ENCODE measurements at places on chromosomes 16 and 17. TPM values are rescaled to one million over a fixed set of nuclear protein-coding genes. Genes with fewer than 3 reads are reported as not detected.
A peak's percentile ranks its signal among the peaks of the same experiment; 100 is the strongest.

DNA sequence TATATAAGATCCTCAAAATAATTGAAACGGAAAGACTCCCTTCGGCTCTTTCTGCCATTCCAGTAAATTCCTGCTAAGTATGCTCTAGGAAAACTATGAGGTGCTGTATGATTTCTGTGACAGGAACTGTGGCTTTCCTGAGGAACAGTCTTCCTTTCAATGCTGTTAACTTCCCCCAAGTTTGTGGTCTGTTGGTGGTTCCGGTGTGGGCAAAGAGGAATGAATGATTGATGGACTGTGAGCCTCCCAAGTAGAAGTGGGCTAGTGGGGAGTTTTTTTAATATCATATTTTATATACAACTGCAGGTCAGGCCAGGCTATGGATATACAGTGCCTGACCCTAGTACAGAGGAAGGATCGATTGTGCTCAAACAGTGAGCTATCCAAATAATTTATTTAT, 560.7 kb upstream of the RBFOX1 start:
- no peak overlapping the region for H3K4me3 ChIP-seq
- H3K27me3 ChIP-seq: no peaks in the 10 kb centered on the region
- DNase-seq: no peak
- H3K36me3 ChIP-seq: no peaks in the 10 kb centered on the region

KRT39 gene
- total RNA-seq: not detected

DNA sequence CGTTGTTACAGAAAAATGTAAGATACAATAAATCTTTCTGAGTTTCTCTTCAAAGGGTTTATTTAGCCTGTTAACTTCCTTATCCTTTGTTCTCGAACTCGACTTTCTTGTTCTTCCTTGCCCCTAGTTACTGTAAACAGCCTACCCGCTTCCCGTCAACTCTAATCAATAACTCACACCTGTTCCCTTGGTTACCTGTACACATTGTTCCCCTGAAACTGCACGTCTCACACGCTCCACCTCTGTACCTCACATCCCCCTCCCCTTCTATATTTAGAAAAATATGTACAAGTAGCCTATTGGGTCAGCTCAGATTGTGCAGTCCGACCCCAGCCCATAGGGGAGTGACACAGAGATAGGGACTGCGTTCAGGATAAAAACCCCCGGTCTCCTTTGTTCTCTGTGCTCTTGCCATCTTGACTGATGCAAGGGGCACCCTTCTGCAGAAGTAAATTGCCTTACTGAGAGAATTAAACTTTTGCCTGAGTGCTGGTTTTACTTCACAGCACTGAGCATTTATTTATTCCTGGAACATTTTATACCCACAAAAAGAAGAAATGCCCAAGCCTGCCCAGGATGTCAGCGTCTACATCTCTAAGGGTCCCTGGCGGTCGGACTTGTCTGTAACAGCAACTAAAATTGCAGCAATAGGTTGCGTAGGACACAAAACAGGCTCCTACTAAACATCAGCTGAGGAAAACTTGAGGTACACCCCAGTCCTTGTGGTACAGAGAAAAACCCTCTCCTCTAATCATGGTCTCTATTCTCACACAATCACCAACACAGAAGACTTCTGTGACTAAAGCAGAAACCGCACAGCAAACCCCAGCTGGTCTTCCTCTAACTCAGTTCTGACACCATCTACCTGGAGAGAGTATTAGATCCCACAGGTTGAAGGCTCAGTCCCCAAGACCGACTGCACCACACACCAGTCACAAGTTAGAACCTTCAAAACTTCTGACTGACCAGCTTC, 11.3 kb downstream of the WDR45B start:
- no peak for DNase-seq
- H3K36me3 ChIP-seq: peaks cover 32% of the 10 kb centered on the region
- peak overlapping the region; percentile 11 for H3K27ac ChIP-seq
- no peak overlapping the region for H3K4me3 ChIP-seq

- peak; percentile 28 for DNase-seq
- no peak overlapping the region for H3K27ac ChIP-seq
- no peaks in the 10 kb centered on the region for H3K27me3 ChIP-seq
- no peaks in the 10 kb centered on the region for H3K36me3 ChIP-seq
- peaks cover 17% of the 10 kb centered on the region for H3K4me1 ChIP-seq
Measured at GRCh38 chr16:81071805-81072204, 5.2 kb downstream of the C16orf46 start.

GRCh38 chr17:77128896-77129567, 11.7 kb upstream of the SEC14L1 start:
- H3K4me3 ChIP-seq: no peak overlapping the region
- H3K27ac ChIP-seq: no peak overlapping the region
- DNase-seq: no peak
- no peaks in the 10 kb centered on the region for H3K36me3 ChIP-seq
- peaks cover 39% of the 10 kb centered on the region for H3K4me1 ChIP-seq
- no peaks in the 10 kb centered on the region for H3K27me3 ChIP-seq

ABCA10 gene
- 0.34 TPM for total RNA-seq

DNA sequence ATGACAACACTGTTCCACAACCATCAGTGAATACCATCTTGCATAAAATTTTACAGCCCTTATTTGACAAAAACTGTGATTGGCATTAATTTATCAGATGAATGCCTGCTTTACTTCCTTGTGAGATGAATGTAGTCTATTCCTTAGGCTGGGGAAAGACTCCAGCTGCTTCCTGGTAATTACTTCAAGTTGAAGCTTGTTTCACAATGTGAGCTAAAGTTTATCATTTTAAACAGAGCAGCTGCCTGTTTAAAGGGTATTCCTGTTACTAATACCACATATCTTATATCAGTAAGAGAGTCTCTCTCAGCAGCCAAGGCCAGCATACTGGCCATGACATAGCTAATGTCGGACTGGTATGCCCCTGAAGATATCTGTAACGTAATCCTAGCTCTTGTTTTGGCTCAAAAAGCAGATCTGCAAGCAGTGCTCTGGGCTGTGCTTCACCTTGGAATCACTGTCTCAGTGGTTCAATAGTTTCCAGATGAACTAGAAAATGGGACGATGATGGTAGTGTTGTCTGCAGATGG, 13.2 kb upstream of the ARL2BP start:
- H3K4me1 ChIP-seq: peaks cover 13% of the 10 kb centered on the region
- H3K4me3 ChIP-seq: no peak overlapping the region
- no peak overlapping the region for H3K27ac ChIP-seq
- no peak for DNase-seq
- peaks cover 22% of the 10 kb centered on the region for H3K36me3 ChIP-seq
- H3K27me3 ChIP-seq: no peaks in the 10 kb centered on the region

- H3K4me1 ChIP-seq: no peaks in the 10 kb centered on the region
- H3K27ac ChIP-seq: no peak overlapping the region
- no peak overlapping the region for H3K4me3 ChIP-seq
Measured at GRCh38 chr17:55405600-55405999, 16.0 kb downstream of the MMD start.

C16orf74 gene
- 30.0 TPM for total RNA-seq

SHISA6 gene
- total RNA-seq: not detected

DNA sequence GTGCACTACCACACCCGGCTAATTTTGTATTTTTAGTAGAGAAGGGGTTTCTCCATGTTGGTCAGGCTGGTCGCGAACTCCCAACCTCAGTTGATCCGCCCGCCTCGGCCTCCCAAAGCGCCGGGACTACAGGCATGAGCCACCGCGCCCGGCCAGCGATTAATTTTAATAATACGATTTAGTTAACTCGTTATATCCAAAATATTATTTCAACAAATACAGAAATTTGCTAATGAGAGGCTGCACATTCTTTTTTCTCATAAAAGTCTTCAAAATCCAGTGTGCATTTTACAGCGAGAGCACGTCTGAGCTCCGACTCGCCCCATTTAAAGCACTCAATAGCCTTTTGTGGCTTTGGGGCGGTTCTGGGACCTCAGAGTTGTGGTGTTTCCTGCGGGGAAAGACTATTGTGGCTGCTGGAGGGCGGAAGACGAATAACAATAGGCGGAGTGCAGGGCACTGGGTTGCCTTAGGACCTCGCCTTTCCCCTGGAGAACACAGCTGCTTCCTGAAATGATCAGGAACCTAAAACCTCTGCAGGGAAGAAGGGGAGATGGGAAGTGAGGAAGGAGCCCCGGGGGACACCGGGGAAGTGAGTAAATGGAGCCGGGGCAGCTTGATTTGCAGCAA, 2.9 kb upstream of the ZSCAN10 start:
- H3K4me1 ChIP-seq: peaks cover 32% of the 10 kb centered on the region
- DNase-seq: no peak
- H3K27me3 ChIP-seq: no peaks in the 10 kb centered on the region
- H3K36me3 ChIP-seq: no peaks in the 10 kb centered on the region
- no peak overlapping the region for H3K27ac ChIP-seq

DNA sequence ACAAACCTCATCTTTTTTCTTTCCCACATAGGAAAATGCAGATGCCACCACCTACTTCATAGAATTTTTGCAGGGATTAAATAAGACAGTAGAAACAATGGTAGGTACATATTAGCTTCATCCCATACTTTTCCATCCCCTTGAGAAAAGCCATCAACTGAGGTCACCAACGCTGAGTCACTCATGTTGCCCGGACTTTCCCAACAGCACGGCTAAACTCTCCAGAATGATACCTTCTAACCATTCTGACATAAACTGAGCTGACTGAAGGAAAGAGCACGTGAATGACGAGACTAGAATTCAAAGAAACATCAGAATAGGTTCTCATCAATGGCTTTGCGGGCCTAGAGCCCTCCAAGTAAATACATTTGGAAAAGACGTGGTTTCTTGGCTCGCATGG, 146.0 kb upstream of the RCVRN start:
- no peak overlapping the region for H3K4me3 ChIP-seq
- H3K36me3 ChIP-seq: no peaks in the 10 kb centered on the region
- H3K4me1 ChIP-seq: no peaks in the 10 kb centered on the region
- H3K27me3 ChIP-seq: no peaks in the 10 kb centered on the region
- no peak for DNase-seq

DNA sequence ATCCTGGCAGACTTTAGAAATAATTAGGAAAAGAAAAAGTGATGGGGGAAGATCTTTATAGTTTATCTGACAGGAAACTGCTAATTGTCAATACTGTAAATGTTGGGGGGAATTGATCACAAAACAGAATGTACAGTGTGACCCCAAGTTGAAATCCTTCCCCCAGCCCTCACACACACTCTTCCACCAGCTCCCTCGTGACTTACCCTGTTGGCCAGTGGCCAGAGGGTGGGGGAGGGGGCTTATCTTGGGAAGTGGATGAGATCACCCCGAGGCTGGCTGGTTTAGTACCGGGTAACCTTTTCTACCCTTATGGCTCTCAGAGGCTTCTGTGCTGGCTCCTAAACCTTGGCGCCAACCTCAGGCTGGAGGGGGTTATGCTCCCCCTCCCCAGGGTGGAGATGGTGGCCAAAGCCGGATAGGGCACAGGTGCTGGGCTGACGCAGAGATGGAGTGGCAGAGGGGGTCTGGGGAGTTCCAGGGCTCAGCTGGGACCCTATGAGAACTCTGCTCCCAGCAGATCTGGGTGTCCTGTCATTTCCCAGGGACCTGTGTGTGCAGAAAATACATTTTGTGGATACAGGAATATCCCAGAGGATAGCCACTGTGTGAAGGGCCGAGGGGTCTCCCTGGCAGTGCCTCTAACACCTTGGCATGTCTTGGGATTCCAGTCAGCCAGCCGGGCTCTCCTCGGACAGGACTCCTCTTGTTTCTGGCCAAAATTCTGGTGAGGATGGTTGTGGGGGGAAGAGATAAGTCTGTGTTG, 18.6 kb downstream of the CDH16 start:
- H3K4me1 ChIP-seq: peaks cover 7% of the 10 kb centered on the region
- DNase-seq: no peak
- no peak overlapping the region for H3K27ac ChIP-seq
- no peaks in the 10 kb centered on the region for H3K27me3 ChIP-seq

GRCh38 chr16:92431-93339, 14.7 kb downstream of the MPG start:
- DNase-seq: no peak
- no peaks in the 10 kb centered on the region for H3K36me3 ChIP-seq
- H3K27me3 ChIP-seq: no peaks in the 10 kb centered on the region
- H3K4me3 ChIP-seq: no peak overlapping the region

ST6GALNAC2 gene
- total RNA-seq: 14.7 TPM

GRCh38 chr16:67828651-67829050, 13.5 kb upstream of the THAP11 start:
- H3K36me3 ChIP-seq: peaks cover 24% of the 10 kb centered on the region
- no peak for DNase-seq
- H3K27ac ChIP-seq: no peak overlapping the region
- peaks cover 3% of the 10 kb centered on the region for H3K4me1 ChIP-seq
- H3K4me3 ChIP-seq: no peak overlapping the region

ASGR1 gene
- 1.2 TPM for total RNA-seq

GRCh38 chr17:40953881-40954280, 12.9 kb downstream of the KRT39 start:
- no peaks in the 10 kb centered on the region for H3K36me3 ChIP-seq
- peaks cover 91% of the 10 kb centered on the region for H3K4me1 ChIP-seq
- H3K4me3 ChIP-seq: no peak overlapping the region
- H3K27ac ChIP-seq: peak overlapping the region; percentile 99

GRCh38 chr16:12406158-12406557, 397.5 kb downstream of the CPPED1 start:
- H3K4me3 ChIP-seq: no peak overlapping the region
- no peak for DNase-seq
- H3K36me3 ChIP-seq: no peaks in the 10 kb centered on the region
- H3K27ac ChIP-seq: no peak overlapping the region
- peaks cover 7% of the 10 kb centered on the region for H3K4me1 ChIP-seq
- H3K27me3 ChIP-seq: no peaks in the 10 kb centered on the region

- H3K4me1 ChIP-seq: peaks cover 39% of the 10 kb centered on the region
- no peak overlapping the region for H3K27ac ChIP-seq
- no peaks in the 10 kb centered on the region for H3K27me3 ChIP-seq
- DNase-seq: no peak
- H3K4me3 ChIP-seq: no peak overlapping the region
Measured at GRCh38 chr17:65554553-65555223, 6.8 kb downstream of the AXIN2 start.

NUPR1 gene
- total RNA-seq: 2.2 TPM

KIFC3 gene
- total RNA-seq: 31.9 TPM

FBXL19 gene
- total RNA-seq: 45.2 TPM

- peak overlapping the region; percentile 67 for H3K4me3 ChIP-seq
- H3K36me3 ChIP-seq: no peaks in the 10 kb centered on the region
- DNase-seq: no peak
- H3K27ac ChIP-seq: peak overlapping the region; percentile 91
Measured at GRCh38 chr17:45052052-45052772, 780 bp upstream of the DCAKD start.

DNA sequence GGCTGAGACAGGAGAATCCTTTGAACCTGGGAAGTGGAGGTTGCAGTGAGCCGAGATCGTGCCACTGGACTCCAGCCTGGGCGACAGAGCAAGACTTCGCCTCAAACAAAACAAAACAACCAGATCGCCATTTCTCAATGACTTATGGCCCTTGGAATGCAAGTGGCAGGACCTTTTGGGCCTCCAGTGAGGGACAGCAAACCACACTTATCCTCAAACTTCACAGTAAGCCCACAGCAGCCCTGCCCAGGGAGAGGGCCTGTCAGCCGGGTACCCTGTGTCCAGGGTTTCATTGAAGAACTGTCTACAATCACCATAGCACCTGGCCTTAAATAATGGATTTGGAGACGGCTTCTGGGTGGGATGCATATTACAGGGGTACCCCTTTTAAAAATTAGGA, 11.7 kb downstream of the TRAF4 start:
- no peak overlapping the region for H3K27ac ChIP-seq
- no peak for DNase-seq
- peaks cover 22% of the 10 kb centered on the region for H3K36me3 ChIP-seq
- no peak overlapping the region for H3K4me3 ChIP-seq

Data from HCT116 (cell line).